Right ventricle myocardium inferior (tissue), 1 donor: ENCODE measurements at places on chromosomes 12 and 14. TPM values are rescaled to one million over a fixed set of nuclear protein-coding genes. Genes with fewer than 3 reads are reported as not detected.

PRR4 gene
- total RNA-seq = 1.8 TPM

LMNTD1 gene
- not detected for total RNA-seq

NPC2 gene
- 87.1 TPM for total RNA-seq

DNA sequence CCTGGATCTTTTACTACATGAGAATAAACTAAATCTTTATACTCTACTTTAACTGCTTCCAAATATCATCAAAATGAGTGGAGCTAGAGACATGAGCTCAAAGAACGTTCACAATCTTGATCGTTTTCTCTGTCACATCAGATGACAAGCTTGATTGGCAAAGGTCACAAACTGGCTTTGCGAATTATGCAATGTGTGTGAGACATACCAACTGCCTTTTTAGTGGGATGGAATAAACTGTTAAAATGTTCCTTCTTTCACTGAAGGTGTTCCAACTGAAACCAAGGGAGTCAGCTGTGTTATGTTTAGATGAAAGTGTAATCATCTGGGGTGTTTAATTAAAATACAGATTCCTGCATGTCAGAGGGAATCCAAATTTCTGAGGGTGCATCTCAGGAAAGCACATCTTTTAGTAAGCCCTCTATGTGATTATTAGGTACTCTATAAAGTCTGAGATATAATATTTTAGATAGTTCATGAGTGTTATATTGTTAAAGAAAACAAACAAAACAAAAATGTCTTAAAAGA is 21.9 kb downstream of the KITLG start:
- no peak for DNase-seq

DNA sequence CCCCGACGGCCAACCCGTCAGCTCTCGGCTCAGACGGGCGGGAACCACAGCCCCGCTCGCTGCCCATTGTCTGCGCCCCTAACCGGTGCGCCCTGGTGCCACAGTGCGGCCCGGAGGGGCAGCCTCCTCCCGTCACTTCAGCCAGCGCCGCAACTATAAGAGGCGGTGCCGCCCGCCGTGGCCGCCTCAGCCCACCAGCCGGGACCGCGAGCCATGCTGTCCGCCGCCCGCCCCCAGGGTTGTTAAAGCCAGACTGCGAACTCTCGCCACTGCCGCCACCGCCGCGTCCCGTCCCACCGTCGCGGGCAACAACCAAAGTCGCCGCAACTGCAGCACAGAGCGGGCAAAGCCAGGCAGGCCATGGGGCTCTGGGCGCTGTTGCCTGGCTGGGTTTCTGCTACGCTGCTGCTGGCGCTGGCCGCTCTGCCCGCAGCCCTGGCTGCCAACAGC is at the start of gene WNT1:
WNT1 (plus strand) TSS at position 32 of the 450 bp plus-strand sequence; CDS start at position 361, 329 bp downstream.
- no peak for DNase-seq

- DNase-seq = no peak
Measured at GRCh38 chr14:33987565-33988080, 36.7 kb upstream of the EGLN3 start.

DNA sequence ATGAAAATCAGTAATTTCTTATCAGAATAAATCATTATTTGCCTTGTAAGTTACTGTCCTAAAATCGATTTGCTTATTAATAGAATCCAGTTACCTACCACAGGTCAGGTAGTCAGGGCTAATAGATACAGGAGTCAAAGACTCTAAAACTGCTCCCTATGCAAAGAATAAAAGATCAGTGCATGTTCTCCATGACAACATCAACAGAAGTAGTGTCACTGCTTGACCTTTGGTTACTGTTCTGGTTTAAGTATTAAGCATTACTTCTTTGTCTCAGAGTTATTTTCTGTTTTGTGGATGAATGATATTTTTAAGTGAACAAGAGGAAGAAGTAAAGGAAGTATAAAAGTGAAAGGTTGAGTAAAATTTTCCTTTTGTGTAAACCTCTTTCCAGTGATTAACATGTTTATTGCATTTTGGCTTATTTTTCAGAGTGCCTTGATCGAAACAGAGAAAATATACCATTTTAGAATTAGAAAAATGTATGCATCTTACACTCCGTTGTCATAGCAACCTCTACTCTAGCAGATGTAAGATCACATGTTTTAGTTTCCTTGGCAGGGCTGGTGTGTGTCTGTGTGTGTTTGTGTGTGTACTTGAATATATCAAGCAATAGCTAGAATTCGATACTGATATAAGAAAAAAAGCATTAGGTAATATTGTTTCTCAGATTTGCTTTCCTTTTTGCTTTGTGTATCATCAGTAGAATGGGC is 44.7 kb downstream of the ABCD2 start:
- DNase-seq = no peak

PTHLH gene
- not detected for total RNA-seq

MGP gene
- total RNA-seq = 369 TPM

- DNase-seq = no peak
Measured at GRCh38 chr12:50749459-50749882, 14.4 kb upstream of the ATF1 start.

- DNase-seq = no peak
Measured at GRCh38 chr14:61344437-61345150, 23.2 kb downstream of the PRKCH start.

DNA sequence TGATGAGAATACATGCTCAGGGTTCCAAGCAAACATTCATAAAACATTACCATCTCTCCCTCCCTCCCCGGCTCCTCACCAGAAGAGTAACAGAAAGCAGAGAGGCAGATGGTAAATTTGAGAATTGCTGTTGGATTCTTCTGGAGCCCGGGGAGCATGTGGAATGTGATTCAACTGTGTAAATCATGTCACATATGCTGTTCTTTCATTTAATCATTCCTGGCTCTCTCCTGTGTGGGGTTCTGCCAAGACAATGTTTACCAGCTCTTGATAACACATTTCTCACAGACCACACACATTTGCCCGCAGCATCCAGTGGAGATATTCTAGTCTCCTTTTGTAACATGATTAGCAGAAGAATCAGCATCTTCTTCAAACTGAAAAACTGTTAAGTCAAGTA is 23.4 kb upstream of the NR2C1 start:
- DNase-seq = no peak

- DNase-seq = no peak
Measured at GRCh38 chr12:127241072-127241817, 1025.7 kb upstream of the TMEM132C start.

RD3L gene
- 25.1 TPM for total RNA-seq

CSRNP2 gene
- total RNA-seq = 25.7 TPM

GRCh38 chr12:28879379-28879778 is 269.7 kb upstream of the FAR2 start:
- no peak for DNase-seq

KANSL2 gene
- total RNA-seq = 19.7 TPM

GRIP1 gene
- total RNA-seq = 5.4 TPM

ANO4 gene
- 0.24 TPM for total RNA-seq

- no peak for DNase-seq
Measured at GRCh38 chr14:71687166-71687831, 244.9 kb upstream of the RGS6 start.

- DNase-seq = no peak
Measured at GRCh38 chr12:53128780-53129569, 25.7 kb downstream of the SOAT2 start.

DNA sequence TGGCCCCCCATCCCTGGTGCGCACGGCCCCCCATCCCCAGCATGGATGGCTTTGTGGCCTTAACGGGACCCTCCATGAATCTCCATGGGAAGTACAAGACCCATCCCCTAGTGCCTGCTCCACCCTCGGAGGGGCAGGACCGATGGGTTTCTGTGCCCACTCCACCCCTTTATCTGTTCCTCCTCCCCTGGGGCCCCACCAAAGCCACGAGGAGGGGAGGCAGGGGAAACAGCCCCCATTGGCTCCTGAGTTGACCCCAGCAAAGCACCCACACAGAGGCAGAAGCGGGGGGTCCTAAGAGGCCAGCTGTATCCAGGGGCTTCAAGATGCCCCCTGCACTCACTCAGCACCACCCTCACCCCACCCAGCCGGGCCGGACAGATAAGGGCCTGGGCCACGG is 36.1 kb upstream of the TMEM179 start:
- DNase-seq = no peak

ACACB gene
- 150 TPM for total RNA-seq

DNA sequence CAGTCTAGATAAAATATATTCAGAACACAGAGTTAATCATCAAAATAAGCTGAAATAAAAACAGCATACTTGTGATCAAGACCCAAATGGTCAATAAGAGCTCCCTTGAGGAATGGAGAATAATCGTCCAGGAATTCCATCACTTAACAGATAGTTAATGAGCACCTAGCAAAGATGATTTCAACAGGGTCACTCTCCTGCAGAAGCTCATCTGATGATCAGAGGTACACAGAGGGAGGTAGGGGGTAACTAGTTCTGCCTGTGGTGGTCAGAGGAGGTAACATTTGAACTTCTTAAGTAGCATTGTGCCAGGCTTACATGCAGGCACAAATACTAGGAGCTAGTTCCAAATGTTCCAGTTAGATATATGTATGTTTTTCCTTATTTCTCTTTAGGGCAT is 9.5 kb downstream of the MED13L start:
- DNase-seq = no peak

DNA sequence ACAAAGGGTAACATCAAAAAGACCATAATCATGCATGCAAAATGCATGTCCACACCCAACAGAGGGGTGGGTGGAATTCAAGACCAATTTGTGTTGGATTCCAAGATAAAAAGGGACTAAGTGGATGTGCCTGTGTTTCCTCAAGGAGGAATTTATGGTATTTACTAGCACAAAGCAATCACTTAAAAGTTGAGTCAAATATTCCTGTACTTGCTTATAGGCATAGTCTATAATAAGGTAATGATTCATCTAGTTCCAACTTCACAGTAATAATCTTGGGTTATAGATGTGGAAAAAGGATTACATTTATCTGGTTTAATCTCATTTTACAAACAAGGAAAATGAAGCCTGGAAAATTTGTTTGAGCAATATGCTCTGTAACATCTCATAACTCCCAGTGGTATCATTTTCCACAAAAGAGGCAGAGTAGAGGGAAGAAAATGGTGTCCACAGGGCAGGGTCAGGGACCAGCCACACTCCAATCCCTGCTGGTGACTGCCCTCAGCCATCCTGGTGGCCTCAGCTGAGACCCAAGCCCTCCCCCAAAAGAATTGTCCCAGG is 80.8 kb upstream of the REP15 start:
- DNase-seq = no peak

GPRC5D gene
- total RNA-seq = not detected

GRCh38 chr12:67302162-67302561 is 33.0 kb downstream of the CAND1 start:
- DNase-seq = no peak

DNA sequence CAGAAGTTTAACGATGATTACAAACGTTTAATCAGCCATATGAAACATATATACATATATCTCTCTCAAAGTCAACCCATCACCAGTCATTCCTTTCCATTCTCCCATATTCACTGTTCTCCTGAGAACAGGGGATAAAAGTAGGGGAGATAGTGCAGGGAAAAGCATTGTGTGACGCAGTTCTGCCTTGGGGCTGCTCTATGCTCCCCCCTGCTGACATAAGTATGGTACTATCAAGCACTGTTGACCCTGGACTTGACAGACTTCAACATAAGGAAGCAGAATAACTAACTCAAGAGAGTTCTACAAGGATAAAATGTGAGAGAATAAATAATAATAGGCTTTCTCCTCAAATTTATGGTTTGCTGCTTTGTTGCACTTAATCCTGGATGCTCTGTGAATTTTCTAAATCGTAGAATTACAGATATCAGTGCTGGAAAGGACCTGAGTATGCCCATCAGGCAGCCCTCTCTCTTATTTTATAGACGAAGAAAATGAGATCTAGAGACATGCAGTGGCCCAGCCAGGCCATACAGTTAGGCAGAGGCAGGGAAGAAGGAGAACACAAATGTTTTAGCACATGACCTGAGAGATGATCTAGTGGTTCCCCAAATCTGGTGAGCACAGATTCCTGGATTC is 87.2 kb downstream of the SCN8A start:
- DNase-seq = no peak

- no peak for DNase-seq
Measured at GRCh38 chr12:105939181-105939721, 199.5 kb downstream of the NUAK1 start.

RNF212B gene
- not detected for total RNA-seq
